ENCODE measurements at places on chromosomes 3 and 15. TPM values are rescaled to one million over a fixed set of nuclear protein-coding genes. Genes with fewer than 3 reads are reported as not detected.

DNA sequence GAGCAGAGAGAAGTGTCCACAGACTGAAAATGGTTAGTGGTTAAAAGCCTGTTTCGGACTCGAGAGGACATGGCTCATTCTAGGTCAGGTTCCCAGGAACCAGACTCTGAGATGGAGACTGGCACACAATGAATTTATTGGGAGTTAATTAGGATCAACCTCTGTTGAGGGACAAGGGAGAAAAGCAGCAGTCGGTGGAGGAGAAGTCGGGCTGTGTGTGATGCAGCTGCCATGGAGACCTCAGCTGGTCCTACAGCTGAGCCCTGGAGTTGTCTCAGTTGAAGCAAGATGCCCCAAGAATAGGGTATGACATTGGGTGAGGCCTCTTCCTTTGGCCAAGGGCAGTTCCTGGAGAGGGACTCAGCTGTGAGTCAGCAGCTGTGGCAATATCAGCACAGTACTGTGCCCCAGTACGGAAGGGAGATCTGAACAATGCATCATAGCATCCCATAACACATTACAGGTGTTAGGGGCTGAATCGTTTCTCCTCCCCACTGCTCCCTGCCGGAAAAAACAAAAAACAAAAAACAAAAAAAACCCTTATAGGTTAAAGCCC is 105.4 kb downstream of the ABHD5 start:
- no peak for DNase-seq

DNA sequence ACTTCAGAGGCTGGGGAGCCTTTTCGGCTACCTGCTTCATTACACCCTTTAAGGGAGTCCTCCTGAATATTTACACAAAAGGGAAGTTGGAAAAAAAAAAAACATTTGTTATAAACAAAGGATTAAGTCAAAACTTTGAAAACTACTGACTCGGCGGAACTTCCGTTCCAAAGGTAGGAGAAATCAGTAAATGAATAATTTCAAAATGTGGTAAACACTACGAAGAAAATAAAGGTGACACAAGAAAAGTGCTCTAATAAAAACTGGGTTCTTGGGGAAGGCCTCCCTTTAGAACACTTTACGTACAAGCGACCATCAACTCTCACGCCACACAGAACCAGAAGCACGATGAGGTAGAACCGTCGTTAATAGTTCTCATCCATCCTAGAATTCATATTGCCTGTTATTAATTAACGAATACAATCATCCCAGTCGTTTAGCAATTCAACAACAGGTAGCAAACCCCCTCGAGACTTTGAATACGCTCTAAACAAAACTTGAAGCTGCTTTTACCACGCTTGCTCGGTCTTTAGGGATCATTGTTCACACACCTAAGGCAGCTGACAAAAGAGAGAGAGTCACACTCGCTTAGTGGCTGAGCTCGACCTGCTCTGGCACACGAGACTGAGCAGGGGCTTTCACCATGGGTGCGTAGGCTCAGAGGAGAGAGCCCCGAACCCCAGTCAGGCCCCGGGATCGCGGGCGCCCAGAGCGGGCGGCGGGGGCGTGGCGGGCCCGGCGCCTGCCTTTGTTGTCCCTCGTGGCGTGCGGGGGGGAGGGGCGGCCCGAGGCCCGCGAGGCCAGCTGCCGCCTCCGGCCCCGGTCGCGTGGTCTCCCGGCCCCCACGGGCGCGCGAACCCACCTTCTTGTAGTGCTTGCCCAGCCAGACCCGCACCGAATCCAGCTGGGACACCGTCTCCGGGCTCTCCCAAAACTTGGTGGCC is 680 bp downstream of the SMARCC1 start:
- peak; percentile 48 for DNase-seq

GRCh38 chr15:58483376-58483775 is 51.6 kb downstream of the LIPC start:
- DNase-seq, result no peak

GRCh38 chr15:91055548-91056331 is 33.3 kb upstream of the VPS33B start:
- DNase-seq, result peak; percentile 64

DNA sequence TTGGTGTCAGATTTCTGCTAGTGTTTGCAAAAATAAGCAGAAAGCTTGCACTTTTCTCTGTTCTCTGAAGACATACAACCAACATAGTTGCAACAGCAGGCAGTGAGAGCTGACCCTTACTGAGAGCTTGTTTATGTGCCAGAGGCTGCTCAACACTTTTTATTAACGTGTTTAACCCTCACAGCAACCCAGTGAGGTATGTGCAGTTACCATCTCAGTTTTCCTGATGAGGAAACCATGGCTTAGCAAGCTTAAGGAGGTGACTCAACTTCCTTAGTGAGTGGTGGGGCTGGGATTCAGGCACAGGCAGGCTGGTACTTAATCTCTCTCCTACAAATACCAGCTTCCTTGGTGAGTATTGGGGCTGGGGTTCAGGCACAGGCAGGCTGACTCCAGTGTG is 158.1 kb upstream of the CTDSPL start:
- DNase-seq, result no peak

- no peak for DNase-seq
Measured at GRCh38 chr3:38268522-38268921, 2.9 kb downstream of the SLC22A13 start.

GRCh38 chr3:10876661-10877060 is 60.6 kb downstream of the SLC6A11 start:
- DNase-seq, result no peak

SLC22A14 gene
- not detected for total RNA-seq

TOPBP1 gene
- total RNA-seq, result 35.7 TPM

MESP1 gene
- total RNA-seq, result not detected

RTP1 gene
- not detected for total RNA-seq

PRSS50 gene
- total RNA-seq, result not detected
